ENCODE measurements at places on chromosomes 16 and 17. TPM values are rescaled to one million over a fixed set of nuclear protein-coding genes. Genes with fewer than 3 reads are reported as not detected.

GRCh38 chr17:71287071-71287823 lies 833.6 kb upstream of the SOX9 start:
- DNase-seq, result no peak

GRCh38 chr16:66948134-66948836 lies 12.8 kb upstream of the CES3 start:
- no peak for DNase-seq

Gene ASGR2
- total RNA-seq, result not detected

Gene PITPNM3
- total RNA-seq, result 10.4 TPM

Gene PITPNC1
- 10.9 TPM for total RNA-seq

DNA sequence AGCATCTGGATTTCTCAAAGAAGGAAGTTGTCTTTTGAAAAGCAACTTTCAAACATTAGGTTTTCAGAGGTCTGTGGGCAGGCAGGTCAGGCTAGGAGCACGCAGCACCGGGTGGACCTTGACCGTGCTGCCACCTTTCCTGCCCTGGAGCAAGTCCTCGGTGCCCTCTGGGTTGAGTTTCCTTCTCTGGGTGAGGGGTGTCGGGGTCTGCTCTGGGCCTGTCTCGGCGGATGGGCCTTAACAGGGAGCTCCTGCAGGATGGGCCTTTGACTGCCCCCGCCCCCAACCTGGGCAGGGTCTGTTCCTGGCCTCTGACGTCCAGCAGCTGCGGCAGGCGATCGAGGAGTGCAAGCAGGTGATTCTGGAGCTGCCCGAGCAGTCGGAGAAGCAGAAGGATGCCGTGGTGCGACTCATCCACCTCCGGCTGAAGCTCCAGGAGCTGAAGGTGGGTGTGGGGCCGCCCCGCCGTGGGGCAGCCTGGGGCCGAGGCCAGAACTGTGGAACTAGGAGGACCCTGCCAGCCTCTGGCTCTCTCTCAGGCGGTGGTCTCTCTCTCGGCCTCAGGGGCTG lies 8.7 kb downstream of the DEF8 start:
- no peak for DNase-seq

DNA sequence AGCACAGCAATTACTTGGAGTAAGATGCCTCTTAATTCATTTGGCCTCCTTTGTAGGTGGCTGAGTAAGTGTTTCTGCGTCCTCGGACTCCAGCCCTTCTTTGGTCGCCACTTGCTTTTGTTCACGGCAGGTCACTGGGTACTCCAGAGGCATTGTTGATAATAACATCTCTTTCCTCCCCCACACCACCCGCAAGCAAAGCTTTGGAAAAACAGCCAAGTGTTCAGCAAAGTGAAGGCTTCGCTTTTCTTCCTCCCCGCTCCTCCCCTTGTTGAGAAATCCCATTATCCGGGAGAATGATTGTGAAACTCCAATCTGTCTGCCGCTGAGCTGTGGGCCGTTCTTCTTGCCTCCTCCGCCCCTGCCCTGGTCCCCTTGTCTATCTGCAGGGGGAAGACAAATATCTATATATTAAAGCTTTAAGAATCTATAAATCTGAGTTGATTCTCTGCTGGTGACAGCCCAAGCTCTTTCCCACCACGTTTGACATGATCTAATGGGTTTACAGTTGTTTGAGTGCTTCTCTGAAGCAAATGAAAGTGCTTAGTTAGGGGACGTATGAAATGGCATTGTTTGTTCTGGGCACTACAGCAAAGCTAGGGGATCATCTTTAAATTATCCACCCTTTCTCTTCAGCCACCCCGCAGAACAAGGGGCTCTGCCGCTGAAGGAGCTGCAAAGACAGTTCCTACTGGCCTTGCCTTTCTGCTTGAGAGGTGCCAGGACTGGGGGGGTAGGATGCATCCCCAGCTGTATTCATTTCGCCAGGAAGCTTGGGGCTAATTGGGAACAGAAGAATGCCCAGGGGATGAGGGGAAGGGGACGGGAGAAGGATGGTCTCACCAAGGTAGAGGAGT lies 167.1 kb downstream of the CCDC182 start:
- no peak for DNase-seq

Gene ABCC1
- 144 TPM for total RNA-seq

DNA sequence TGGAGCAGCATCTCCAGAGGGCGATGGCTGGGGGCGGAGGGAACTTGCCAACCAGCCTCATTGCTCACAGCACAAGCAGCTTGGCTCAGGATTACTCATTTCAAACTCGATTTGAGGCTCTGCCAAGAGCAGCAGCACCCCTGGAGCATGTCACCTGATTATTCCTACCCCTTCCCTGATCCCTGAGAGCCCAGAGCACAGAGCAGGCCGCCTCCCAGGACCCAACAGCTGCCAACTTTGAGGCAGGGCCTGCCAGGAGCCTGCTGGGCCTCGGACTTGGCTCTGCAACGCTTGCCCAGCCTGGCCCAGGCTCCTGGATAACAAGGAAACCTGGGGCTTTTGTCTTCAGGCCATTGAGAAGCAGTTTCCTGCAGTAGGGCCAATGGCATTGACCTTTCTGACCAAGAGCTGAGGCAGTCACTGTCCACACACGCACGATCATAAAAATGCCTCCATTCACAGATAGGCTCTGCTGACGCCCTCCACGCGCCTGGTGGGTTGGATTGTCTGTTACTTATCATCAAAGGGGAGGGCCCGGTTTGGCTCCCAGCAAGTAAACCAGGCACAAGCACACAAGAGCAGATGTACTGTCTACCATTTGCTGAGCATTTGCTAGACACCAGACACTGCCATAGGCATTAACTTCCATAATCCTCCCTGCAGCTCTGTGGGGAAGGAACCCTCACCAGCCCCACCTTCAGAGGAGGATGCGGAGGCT lies 406.6 kb upstream of the EEF2KMT start:
- DNase-seq, result no peak

DNA sequence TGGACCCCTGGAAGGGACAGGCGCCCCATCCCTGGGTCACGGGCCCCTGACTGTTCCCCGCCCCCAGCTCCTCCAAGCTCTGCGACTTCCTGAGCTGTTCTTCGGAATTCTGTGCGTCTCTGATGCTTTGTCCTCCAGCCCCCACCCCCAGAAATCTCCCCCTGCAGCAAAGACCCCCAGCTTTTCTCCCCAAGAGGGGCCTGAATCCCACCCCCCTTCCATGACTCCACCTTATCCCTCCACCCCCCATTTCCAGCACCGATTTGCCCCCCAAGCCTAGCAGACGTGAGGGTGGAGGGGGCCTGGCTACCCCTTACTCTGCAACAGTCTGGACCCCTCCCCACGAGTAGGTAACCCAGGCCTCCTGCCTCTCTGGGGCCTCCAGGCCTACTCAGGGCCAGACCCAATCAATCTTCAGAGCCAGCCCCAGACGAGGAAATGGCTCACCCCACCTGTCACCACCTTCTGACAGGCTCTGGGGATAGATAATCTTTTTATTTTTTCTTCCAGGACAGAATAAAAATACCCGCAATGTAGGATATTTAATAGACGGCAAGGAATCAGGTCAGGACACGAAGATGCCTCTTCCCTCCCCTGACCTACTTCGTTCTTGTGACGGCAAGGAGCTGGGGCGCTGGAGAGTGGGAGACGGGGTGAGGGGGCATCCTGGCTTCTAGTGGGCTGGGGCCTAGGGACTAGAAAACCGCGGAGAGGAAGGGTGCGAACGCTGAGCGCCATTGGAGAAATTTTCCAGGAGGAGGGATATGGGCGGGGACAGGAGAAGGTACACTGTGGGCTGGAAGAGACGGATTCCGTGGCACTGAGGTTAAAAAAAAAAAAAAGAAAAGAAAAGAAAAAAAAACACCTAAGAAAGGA lies 744 bp upstream of the PLXDC1 start:
- DNase-seq, result no peak

Gene TLCD3B
- not detected for total RNA-seq

Gene BAIAP3
- total RNA-seq, result 0.64 TPM

DNA sequence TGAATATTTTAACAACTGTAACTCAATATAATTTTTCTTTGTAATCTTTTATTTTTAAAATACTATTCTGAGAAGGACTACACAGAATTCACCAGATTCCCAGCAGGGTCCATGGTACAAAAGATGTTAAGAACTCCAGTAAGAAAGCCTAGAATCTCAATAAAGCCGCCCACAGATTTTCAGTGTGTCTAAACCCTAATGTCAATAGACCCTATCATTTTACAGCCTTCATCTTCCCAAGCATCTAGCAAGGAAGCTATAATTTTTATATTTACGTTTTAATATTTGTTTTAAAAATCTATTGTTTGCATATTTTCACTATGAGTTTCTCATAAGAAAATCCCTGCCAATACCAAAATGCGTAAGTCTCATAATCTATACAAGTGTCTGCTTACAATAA lies 148.5 kb downstream of the CEP112 start:
- DNase-seq, result no peak

Gene GNPTG
- 86.6 TPM for total RNA-seq

DNA sequence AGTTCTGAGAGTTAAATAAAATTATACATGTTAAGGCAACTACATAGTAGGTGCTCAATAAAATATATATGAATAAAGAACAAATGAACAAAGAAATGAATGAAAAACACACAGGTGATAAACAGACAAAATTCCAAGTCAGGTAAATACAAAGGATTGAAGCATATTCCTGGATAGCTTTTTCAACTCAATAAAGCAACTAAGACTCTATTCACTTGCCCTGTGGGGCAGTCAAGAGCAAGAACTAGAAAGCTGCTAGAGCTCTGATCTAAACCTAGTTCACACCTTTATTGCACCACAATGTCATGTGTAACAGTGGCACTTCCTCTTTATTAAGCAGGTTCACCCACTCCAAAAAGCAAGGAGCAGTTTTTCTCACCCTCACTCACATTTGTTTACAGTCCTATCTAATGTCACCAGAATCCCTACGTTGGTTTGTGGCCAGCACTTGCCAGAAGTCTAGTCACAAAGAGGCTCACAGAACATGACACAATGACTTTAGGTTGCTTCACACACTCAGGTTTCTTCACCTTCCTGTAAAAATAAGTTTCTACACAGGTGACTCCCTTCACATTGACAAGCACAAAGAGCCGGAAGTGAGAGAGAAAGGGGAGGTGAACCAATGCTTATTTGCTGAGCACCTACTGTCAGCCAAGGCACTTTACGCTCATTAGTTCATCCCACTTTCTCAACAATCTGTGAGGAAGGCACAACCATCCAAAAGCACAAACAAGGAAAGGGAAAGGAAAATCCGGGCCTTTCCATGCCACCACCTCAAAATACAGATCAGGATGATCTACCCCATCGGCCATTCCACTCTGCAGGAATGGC lies 70.8 kb downstream of the XPO6 start:
- no peak for DNase-seq

Gene AIPL1
- not detected for total RNA-seq

DNA sequence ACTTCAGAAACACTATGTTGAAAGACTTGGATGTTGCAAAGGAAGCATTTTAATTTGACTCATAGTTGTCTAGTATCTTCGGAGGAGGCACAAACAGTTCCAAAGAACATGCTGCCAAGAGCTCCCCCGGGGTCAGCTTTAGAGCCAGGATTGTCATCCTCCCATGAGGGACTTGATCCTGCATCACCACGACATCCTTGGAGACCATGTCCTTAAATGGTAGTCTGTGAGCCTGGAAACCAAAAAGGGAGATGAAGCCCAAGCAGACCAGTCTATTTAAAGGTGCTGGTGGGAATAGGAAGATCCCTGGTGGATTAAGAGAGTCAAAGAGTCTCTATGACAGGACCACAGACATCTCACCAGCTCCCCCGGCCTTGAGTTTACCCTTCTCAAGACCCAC lies 33.3 kb upstream of the DYNLRB2 start:
- no peak for DNase-seq

- DNase-seq, result no peak
Measured at GRCh38 chr16:3188925-3189825, 1.2 kb downstream of the OR1F1 start.

DNA sequence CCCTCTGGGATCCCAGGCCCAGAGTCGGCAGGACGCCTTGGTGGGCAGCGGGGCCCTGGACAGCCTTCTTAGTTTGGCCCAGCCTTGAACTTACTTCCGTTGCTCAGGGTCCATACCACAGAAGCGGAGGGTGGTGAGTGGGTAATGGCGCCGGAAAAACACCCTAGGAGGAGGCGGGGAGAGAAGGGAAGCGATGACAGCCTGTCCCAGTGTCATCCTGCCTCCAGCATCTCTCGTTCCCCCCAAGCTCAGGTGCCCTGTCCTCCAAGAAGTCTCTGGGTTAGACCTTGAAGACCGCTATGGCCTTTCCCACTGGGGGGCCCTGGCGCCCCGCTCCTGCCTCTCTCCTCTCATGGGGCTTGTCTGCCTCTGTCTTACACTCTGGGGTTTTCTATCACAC lies 22.9 kb downstream of the TNS4 start:
- DNase-seq, result no peak

DNA sequence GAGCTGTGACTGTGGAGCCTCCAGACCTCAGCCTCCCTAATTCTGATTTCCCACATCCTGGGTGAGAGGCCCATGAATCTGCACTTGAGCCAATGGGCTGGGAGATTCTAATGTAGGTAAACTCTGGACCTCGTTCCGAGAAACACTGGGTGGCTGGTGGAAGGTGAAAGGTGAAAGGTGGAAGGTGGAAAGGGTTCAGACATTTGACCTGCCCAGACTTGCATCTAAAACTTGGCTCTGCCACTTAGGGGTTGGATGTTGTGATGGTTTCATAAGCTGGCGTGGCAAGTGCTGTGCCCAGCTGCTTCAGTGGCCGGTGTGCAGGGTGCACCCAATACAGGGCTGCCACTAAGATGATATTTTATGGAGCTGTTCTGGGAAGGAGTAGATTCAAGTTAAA lies 24.8 kb downstream of the SYT17 start:
- DNase-seq, result no peak

DNA sequence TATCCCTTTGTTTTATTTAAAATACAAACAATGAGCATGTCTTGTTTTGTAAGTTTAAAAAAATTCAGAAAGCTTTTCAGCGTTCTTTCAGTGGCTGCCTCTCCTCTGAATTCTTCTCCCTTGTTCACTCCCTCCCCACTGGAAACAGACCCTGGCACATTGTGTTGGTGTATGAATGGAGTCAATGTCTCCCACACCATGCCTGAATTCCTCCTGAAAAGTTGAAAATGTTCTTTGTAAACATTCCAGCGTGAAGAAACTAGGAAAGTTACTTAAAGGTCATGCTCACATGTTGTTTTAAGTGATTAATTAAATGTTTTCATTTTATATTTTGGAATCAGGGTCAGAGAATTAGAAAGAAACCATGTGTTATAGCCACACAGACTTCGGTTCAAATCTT lies 136.9 kb upstream of the DYNLRB2 start:
- DNase-seq, result no peak

DNA sequence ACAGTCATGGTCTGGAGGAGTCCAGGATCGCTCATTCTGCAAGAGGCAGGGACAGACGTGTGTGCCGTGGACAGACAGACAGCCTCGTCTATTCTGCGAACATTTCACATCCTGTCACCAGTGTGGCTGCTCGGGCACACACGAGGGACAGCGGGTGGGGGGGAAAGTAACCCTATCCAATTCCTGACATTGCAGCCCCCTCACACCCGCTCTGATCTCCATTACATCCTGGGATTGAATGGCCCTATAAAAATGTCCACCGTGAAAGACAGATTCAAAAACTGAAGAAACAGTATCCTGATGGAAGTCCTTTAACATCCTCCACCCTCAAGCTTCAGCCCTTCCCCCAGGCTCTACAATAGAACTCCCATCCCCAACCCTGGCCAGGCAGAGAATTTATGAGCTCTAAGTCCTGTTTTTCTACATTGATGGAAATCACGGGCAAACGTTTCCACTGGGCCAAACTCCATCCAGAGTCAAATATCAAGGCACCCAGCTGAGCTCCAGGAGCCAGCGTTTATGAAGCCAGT lies 39.4 kb downstream of the HS3ST3A1 start:
- DNase-seq, result no peak

All from ascending aorta (tissue), 2 donors.